ENCODE measurements at places on chromosomes 11 and 22. TPM values are rescaled to one million over a fixed set of nuclear protein-coding genes. Genes with fewer than 3 reads are reported as not detected.

Gene RIMBP3C
- 1.3 TPM for total RNA-seq

Gene SCGB1C1
- total RNA-seq: not detected

Gene SMARCB1
- 187 TPM for total RNA-seq

Gene MMP1
- total RNA-seq: not detected

Gene NUMA1
- 300 TPM for total RNA-seq

Gene OR8J3
- total RNA-seq: not detected

Gene OR52E8
- not detected for total RNA-seq

Gene HBG1
- not detected for total RNA-seq

- DNase-seq: no peak
These were observed 38.3 kb upstream of the NNMT start for GRCh38 chr11:114257621-114258558.

GRCh38 chr11:31957674-31958073 is 133.2 kb upstream of the RCN1 start:
- DNase-seq: no peak

DNA sequence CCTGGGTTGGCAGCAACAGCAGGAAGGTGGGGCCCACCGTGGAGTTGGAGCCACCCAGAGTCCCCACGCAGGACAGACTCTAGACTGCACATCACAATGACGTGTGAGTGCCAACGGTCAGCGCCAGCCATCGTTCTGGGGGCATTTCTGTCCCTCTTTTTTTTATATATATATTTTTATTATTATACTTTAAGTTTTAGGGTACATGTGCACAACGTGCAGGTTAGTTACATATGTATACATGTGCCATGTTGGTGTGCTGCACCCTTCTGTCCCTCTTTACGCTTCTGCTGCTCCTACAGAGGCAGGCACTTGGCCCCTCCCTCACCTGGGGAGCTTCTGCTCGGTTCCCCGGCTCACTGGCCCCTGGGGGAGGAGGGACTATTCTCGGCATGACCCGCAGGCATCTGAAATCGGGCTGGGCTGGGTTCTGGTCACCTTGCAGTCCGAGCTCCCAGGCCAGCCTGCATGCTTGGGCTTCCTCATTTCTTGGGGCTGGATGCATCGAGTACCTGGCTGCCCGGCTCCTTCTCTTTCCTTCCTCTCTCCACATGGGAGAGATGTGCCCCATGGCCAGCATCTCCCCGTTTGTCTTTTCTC is 787.4 kb downstream of the TBC1D22A start:
- no peak for DNase-seq

DNA sequence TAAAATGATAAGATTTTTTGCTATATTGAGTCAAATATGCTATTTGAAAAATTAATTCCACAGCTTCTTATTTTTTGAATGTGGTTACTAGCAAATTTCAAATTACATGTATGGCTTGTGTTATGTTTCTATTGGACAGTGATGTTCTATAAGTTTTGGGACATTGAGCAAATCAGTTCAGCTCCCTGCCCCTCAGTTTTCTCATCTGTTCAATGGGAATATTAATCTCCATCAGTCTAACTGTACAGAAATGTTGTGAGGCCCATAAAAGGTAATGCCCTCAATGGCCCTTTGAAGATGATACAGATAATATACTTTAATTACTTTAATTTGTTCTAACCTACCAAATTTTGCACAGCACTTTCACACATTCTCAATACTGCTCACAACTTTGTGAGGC is 15.2 kb downstream of the WT1 start:
- no peak for DNase-seq

DNA sequence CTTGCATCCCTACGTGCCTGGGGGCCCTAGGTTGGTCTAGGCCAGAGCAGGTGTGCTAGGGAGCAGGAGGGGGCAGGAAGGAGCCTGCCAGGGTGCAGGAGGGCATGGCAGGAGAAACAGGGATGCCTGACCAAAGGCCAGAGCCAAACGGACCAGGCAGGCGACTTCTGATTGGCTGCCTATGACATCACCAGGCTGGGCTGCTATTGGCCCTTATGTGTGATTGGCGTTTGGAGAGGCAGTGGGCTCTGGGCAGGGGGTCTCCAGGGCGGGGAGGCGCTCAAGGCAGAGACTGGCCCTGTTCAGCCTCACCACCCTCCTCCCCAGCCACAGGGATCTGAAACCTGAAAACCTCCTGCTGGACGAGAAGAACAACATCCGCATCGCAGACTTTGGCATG is 44.4 kb downstream of the MOB2 start:
- no peak for DNase-seq

DNA sequence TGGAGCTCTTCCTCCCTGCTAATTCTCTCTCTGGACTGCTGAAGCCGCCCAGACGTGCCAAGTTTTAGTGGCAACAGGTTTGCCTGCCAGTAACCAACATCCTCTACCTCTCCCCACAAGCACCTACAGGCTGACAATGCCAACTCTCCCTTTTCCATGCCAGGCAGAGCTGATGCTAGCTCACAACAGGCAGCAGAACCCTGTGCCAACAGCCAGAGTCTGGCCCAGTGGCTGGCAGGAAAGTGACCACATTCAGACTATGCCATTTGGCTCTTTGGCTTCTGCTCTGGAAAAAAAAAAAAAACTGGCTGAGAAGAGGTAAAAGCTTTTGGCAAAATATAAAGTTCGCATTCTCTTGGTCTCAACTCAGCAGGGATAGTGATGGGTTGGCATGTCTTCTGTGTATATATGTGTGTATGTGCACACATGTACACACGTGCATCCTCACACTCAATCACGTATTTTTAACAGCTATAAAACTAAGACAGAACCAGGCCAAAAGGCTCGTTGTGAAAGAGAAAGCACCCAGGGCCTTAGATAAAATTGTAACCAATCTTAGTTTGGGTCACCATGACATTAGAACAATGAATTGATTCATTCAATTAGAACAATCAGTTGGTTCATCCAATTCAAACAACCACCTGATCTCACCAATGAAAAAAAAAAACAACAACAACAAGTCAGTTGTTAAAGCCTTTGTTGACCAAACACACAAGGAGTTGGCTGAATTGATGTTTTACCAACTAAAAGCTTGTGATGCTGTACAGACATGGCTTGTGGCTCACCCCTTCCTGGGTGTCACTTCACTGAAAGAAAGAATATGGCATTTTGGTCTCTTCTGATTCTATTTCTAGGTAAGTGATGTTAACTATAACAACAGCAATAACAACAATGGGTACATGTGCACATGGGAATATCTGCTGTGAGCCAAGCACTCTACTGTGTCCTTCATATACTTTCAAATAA is 48.6 kb downstream of the TRIM29 start:
- no peak for DNase-seq

- DNase-seq: peak; percentile 41
These were observed 2.4 kb downstream of the ATF4 start for GRCh38 chr22:39522567-39523300.

GRCh38 chr11:46920755-46921154 is 2.4 kb upstream of the LRP4 start:
- no peak for DNase-seq

GRCh38 chr11:116525961-116526495 is 246.8 kb downstream of the BUD13 start:
- no peak for DNase-seq

DNA sequence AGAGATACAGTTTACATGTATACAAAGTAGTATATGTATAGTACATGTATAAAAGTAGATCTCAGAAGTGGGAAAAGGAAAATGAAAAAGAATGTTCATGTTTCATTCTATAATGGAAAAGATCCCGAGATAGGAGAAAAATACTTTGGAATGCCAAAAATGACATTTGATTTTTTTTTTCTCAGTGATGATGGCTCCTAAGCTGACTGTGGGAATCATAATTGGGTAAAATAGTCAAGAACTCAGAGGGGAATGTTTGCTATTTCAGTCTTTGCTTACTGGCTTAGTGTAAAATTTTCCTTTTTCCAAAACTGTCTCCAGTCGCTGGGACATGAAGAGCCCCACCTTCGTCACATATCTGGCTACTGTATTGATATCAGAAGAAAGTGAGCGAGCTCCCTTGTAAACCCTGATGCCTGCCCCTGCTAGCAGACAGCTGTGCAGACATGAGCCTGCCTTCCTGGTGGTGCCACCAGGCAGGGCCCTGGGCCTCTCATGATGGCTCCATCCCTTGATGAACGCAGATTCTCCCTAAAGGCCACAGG is 944.6 kb downstream of the NTM start:
- DNase-seq: no peak

- no peak for DNase-seq
These were observed 31.6 kb downstream of the OR10A6 start for GRCh38 chr11:7899418-7899817.

DNA sequence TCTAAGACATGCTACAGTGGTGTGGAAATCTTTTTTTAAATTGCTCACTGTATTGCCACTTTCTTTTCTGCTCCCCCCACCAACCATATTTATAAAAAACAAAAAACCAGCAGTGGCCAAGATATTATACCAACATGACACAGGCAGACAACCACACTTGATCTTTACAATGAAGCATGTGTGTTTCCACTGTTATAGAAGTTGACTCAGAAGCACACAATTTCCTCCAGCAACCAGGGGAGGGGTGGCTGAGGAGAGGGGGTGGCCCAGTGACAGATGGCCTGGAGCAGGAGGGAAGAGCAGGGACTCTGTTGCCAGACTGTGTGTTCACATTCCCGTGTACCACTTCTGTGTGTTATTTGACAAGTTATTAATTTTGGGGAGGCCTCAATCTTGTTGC is 14.8 kb downstream of the CD59 start:
- no peak for DNase-seq

GRCh38 chr11:29336727-29337575 is 679.9 kb downstream of the KCNA4 start:
- DNase-seq: no peak

GRCh38 chr11:121059605-121060004 is 35.7 kb downstream of the TBCEL start:
- DNase-seq: no peak

GRCh38 chr22:47551431-47551775 is 789.0 kb downstream of the TBC1D22A start:
- no peak for DNase-seq

- DNase-seq: no peak
These were observed 25.8 kb downstream of the KCNQ1OT1 start for GRCh38 chr11:2673871-2674471.

- no peak for DNase-seq
These were observed 62.8 kb upstream of the BLID start for GRCh38 chr11:122178795-122179194.

- peak; percentile 38 for DNase-seq
These were observed 13.4 kb upstream of the NECTIN1 start for GRCh38 chr11:119742263-119742861.

DNA sequence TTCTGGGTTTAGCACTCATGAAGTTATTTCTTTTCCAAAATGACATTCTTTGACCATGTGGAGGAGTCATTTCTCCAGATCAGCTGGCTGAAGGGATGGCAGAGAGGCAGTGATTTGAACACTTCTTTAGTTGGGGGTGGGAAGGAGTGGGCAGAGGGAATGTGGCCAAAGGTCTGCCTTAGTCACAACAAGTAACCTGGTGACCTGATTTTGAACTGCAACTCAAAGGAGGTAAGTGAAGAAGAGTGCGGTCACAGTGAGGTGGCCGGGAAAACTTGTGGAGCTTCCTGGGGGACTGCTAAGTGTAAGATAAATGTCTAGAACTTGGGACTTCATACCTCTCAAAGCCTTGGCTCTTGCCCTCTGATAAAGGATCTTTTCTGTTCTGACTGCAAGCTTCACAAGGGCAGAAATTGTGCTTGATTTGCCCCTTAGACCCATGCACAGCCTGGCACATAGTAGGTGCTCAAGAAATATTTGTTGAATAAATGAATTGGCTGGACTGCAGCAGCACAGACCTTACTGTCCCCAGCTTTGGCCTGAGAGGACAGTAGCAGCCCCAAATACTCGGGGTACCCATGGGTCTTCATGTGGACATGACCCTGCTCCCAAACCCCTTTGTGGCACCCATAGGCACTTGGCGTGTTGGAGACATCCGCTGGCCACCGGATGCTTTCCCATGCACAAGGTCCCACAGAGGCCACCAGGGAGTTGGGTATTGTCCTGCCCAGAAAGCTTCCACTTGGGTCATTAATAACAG is 99.0 kb upstream of the ALX4 start:
- DNase-seq: no peak

GRCh38 chr11:11670574-11670973 is 48.8 kb upstream of the GALNT18 start:
- DNase-seq: no peak

DNA sequence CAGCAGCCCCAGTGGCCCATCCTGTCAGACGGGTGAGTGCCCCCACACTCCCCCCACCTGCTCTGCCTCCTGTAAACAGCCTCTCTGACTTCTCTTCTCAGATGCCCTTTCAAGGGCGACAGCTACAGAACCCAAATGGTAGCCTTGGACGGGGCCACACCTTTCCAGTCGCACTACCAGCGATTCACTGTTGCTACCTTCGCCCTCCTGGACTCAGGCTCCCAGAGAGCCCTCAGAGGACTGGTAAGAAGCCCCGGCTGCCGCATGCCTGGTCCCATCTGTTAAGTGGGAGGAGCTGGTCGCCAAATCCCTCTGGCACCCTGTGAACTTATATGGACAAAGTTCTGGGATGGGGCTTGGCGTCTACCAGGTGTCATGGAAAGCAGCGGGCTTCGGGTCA is 6.2 kb downstream of the ZP1 start:
- DNase-seq: no peak

DNA sequence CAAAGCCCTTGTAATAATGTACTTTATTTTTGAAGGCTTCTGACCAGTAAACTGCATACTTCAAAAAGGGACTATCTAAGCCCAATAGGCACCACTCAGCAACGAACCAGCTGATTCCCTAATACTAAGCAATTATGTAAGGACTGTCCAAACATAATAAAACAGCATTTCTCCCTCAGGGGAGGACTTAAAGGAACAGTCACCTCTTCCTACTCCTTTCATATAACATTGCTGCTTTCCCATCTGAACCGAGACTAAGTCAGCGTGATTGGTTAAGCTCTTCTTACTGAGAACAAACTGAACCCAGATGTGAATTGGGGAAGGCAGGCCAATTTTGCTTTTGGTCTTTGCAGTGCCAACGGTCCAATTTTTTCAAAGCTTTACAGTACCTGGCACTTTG is 420.0 kb downstream of the METTL15 start:
- no peak for DNase-seq

GRCh38 chr11:35458846-35459245 is 39.5 kb upstream of the SLC1A2 start:
- DNase-seq: no peak

GRCh38 chr11:68658097-68658496 is 26.2 kb upstream of the GAL start:
- DNase-seq: no peak

- DNase-seq: peak; percentile 45
These were observed 16.1 kb upstream of the PCF11 start for GRCh38 chr11:83140691-83141455.

- DNase-seq: no peak
These were observed 12.2 kb downstream of the MRGPRD start for GRCh38 chr11:68968306-68969250.

- peak; percentile 76 for DNase-seq
These were observed 64.7 kb downstream of the DHCR7 start for GRCh38 chr11:71383461-71383860.

- DNase-seq: no peak
These were observed 8.7 kb downstream of the CSF2RB start for GRCh38 chr22:36922105-36922608.

GRCh38 chr11:80379620-80380278 is 938.9 kb upstream of the TENM4 start:
- DNase-seq: no peak
